H4 (cell line): ENCODE measurements at places on chromosomes 1 and 21. TPM values are rescaled to one million over a fixed set of nuclear protein-coding genes. Genes with fewer than 3 reads are reported as not detected.

Gene CYP4A11
- total RNA-seq, result not detected in 2 replicates

DNA sequence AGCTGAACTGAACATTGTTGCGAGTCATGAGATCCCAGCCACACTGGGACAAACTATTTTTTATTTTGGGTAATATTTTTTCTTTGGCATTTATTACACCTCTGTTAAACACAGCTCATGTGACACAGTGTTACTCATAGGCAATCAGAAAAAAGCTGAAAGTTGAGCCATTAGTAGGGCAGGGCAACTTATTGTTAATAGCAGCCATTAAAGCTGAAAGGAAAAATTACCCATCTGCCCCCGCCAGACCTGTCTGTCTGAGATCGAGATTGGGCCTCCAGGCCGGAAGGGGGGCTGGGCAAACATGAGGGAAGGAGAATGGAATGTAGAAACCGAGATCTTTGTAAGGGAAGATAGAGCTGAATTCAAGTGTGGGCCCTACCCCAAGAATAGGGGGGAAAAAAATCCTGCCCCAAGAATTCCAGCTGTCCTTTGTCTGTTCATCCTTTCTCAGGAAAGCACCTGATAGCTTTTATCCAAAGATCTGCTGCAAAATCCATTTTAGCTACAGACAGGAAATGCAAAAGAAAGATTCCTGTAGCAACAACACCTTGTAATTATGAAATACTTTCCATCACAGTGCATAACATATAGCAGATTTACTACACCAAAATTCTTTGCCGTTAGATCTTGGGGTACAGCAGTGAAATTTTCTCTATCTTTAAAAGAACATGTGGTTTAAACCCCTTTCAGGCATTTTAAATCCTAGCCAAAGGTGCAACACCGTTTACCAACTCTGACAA lies 212.8 kb downstream of the PBX1 start:
- peak; percentile 53 for DNase-seq

DNA sequence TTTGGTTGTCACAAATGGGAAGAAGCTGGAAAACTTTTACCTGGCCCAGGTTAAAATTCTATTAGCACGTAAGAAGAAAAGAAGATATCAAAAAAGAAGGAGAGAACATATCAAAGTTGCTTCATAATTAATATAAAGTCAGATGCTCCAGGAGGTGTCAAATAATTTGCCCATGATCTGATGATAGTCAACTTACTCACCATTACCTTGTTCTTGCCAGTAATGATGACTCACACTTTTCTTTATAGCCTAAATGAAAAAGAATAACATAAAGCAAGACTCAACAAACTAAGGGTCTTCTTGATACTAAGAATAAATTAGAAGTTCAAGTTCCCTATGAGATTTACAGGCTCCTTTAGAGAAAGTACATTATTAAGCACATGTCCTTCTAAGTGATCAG lies 580.4 kb downstream of the TTLL7 start:
- no peak for DNase-seq

Gene UBXN10
- total RNA-seq, result not detected in 2 replicates

GRCh38 chr1:229897501-229897900 lies 169.5 kb upstream of the GALNT2 start:
- no peak for DNase-seq

Gene SCCPDH
- total RNA-seq, result 34.7 and 36.1 TPM in 2 replicates

DNA sequence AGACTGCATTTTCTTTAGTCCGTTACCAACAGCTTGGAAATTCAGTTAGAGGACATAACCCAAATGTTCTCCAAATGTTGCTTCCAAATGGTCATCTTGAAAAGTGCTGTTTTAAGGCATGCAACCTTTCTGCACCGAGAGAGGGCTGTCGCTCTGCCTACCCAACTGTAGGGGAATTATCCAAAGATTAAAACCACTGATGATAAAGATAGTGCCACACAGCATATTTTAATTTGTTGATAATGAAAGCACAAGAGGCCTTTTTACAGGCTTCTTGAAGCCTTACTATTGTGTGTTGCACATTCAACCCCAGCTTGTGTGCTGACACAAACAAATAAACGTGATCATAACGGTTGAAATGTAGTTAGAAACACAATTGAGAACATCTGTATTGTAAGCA lies 121.5 kb downstream of the LMO4 start:
- DNase-seq, result no peak

DNA sequence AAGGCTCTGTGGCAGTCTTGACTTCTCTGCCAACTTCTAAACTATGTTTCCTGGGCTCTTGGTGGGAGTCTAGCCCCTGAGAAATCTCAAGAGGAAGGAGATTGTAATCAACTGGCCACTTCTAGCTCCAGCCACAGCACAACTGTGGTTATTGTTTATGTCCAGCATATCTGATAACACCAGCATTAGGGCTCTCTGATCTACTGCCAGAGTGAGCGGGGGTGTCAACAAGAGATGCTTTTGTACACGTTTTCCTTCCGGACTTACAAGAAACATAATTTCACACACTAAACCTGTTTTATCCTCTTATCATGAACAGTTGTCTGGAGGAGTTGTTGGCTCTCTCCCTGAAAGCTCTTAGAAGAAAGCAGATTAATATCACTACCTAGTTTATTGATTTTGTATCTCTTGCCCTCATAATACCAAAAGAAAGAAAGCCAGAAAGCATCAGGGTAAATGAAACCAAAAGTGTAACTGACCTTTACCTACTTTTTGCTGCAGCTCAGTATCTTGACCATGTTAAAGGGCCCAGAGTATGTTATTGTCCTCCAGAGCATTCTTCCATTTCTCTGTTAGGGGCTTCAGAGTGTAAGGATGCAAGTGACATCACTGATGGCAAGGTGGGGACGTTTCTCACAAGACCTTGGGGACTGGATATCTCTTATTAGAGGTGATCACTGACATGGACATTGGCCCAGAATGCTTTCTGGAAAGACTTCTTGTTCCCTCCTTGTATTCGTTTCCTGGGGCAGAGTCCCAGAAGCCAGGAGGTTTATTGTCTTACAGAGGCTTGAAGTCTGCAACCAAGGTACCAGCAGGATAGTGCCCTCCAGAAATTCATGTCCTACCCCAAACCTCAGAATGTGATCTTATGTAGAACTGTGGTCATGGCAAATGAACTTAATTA lies 9.6 kb upstream of the SH2D1B start:
- DNase-seq, result peak; percentile 26

GRCh38 chr1:186880982-186881381 lies 52.2 kb downstream of the PLA2G4A start:
- no peak for DNase-seq

Gene EPS15
- 31.5 and 34.0 TPM in 2 replicates for total RNA-seq

DNA sequence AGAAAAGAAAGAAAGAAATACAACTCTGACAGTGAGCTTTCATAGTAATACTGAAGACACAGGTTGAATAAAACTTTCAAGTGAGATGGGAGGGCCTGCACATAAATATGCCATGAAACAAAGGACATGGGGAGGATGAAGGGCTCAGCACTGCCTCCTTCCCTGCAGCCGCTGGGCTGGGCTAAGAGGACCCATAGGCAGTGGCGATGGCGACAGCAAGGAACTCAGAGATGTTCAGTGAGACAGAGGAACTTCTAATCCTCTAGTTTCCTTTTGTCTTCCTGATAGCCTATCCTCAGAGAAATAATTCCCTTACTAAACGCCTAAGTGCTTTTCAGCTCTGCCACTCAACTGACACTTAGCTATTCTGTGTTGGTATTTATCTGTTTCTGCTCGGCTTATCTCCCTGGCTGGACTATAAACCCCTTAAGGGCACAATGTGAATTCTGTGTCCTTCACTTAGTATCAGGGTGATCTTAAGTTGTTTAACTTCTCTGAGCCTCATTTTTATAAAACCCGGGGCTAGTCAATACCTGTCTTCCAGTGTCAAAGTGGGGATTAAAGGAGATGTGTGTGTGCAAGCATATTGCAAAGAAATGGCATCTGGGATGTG lies 24.4 kb upstream of the IER5 start:
- DNase-seq, result no peak

DNA sequence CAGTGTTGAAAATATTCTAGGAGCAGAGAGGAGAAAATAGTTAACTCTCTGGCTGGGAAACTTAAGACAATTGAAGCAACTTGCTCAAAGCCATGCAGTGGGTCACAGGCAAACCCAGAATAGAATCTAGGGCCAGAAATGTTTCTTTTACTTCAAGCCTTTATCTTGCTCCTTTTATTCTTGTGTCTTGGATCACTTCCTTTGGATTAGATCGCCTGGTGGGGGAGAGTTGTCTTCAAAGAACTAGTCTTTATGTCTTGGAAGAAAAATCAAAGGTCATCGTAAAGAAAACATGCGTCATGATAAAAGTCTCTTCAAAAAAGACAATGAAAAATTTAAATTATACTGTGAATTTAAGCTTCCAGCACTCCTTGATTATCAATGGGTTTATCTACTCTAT lies 493.6 kb upstream of the USP24 start:
- DNase-seq, result no peak

DNA sequence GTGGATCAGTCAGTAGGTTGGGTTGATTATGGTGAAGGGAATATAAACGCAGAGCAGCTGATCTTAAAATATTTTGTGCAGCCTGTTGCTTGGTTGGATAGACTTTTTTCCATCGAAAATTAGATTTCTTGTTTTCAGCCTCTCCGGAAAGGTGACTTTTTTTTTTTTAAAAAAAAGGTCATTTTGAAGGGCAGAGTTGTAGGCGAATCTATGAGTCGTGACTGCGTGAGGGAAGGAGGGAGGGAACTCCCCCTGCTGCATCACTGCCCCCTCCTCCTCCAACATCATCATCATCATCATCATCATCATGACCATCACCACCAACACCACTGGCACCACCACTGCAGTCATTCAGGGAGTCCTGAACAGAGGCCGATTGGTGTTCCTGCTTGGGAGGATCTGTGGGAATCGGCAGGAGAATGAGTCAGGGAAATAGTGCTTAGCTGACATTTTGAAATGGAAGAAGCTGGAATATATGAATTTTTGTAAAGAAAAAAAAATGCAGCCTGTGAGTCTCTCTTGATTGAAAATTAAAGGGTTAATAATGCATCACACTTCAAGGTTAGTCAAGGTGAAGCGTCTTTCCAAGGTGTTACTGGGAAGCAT lies 1.2 kb downstream of the ATP1B1 start:
- DNase-seq, result no peak

- DNase-seq, result no peak
Measured at GRCh38 chr1:44375547-44375946, 20.5 kb upstream of the ERI3 start.

Gene DCST2
- not detected in 2 replicates for total RNA-seq

DNA sequence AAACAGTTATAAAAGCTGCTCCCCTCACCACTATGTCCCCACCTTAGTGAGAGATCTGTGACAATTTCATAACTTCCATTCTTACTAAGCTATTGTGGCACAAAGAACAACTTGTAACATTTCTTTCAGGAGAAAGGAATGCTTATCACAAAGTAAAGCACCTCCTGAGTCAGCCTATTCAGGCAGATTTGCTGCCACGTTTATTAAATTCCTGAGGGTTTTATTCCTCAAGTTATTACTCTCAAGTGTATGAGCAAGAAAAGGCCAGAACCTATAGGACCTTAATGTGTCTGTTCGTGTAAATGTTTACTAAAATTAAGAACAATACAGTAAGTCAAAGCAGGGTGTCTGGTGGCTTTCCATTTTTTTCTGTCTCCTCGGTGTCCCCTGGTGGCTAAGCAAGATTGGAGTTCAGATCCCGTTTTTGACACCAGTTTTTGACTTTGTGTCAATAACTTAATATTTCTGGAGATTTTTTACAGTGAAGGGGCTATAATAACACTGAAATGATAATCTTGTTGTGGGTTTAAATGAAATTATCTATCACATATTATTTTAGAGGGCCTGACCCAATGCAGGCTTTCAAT lies 1539.6 kb downstream of the BRINP3 start:
- no peak for DNase-seq

Gene DENND2C
- total RNA-seq, result 0.39 and 0.62 TPM in 2 replicates

Gene ANKRD34A
- 0.54 and 0.70 TPM in 2 replicates for total RNA-seq

DNA sequence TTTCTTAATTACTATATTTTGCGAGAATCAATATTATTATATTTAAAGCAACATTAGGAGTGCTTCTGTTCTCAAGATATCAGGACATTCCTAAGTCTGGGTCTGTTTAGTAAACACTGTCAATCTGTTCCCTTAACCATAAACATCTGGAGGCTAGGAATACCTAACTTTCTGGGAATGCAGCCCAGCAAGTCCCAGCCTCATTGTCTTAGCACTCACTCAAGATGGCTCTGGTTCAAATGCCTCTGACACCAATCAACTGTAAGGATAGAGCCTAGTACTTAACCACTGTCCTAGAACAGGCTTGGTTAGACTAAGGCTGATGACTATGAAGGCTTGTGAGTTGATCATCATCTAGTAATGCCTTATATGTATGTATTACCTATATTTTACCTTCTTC lies 61.5 kb downstream of the TNN start:
- peak; percentile 57 for DNase-seq

DNA sequence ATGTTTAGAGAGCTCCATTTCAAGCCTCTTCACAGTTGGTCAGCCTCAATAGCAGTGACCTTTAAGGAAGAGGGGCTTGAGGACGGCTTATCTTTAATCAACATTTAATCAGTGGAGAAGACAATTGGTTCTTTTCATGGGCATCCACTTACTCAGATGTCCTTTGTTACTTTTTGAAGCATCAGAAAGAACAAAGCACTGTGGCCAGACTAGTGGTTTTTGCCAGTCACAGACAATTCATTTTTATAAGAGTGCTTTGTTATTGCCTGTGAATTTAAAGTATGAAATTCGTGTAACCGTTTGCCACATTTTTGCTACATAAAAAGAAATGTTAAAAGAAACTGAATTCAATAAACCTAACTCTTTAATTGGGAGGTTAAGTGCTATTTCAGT lies 222.8 kb downstream of the TPR start:
- DNase-seq, result no peak

- no peak for DNase-seq
Measured at GRCh38 chr1:86633921-86634320, 70.5 kb upstream of the SH3GLB1 start.

DNA sequence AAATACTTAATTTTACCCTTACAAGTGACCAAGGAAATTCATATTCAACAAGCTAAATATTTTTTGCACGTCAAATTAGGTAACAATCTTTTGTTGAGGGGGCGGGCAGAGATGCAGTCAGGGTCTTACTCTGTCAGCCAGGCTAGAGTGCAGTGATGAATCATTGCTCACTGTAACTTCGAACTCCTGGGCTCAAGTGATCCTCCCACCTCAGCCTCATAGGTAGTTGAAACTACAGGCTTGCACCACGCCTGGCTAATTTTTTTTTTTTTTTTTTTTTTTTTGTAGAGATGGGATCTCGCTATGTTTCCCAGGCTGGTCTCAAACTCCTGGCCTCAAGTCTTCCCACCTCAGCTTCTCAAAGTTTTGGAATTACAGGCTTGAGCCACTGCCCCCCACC lies 26.5 kb downstream of the PHTF1 start:
- no peak for DNase-seq

DNA sequence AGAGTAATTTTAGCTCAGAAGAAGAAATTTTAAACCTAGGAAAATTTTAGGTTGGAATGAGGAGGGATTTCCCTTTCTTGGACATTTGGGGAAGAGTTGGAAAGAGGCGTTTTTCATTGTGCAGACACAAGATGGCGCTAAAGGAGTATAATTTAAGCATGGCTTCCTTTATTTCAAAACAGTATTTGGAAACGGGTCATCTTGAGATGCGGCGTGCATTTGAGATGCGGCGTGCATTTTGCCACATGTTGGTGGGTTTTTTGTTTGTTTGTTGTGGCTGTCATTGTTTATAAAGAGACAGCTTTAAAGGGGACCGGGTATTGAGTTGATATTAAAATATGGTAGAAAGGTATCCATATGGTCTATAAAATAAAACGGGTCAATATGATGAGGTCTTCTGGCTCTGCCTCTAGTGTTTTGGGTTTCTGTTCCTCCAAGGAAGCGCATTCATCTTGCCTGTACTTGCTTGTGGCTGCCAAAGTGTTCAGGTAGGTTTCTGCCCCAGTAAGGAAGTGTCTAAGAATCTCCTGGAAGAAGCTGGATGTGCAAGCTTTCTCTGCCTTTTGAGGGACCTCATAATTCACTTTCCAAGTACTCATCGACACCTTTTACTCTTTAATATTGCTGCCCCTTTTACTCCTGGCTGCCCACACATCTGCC lies 210.3 kb downstream of the SLC35F3 start:
- peak; percentile 54 for DNase-seq
